ENCODE measurements at places on chromosomes 5 and 9.

DNA sequence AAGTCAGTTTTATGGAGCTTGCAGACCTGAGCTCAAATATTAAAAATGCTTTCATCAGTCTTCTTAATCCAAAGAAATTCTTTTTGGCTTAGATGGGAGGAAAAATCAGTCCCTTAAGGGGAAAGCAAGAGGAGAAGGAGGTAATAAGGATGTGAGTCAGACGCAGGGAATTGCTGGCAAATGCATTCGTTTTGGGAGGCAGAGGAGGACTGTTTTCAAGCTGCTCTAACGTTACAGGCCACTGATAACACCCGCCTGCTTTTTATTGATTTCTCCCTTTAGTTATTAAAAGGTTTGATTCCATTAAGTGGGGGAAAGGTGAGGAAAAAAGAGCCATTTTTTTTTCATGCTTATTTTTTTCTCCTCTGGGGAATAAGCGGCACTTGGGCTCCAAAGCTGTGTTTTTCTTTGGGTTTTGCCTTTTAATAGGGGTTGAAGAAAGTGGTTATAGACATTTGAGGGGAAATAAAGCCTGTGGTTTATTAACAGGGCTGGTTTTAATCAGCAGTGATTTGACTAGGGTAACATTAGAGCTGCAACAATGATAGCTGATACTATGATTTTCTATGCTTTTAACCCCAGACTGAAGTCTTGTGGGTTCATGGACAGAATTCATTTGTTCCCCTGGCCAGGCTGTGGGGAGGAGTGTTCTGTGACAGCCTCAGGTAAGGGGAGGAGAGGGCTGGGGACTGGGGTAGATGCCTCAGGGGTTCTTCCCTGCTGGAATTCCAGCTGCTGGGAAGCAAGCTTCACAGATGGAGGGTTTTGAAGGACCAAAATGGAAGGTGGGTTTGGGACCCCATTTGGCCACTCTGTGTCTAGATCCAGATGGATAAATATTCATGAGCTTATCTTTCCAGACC lies 225.2 kb downstream of the GAS1 start:
- H3K36me3 ChIP-seq = no peaks in the 10 kb centered on the region
- H3K4me1 ChIP-seq = no peaks in the 10 kb centered on the region
- no peak overlapping the region for H3K4me3 ChIP-seq
- no peaks in the 10 kb centered on the region for H3K27me3 ChIP-seq

- H3K27me3 ChIP-seq = no peaks in the 10 kb centered on the region
- DNase-seq = no peak
- H3K4me1 ChIP-seq = peaks cover 40% of the 10 kb centered on the region
- H3K4me3 ChIP-seq = no peak overlapping the region
- H3K36me3 ChIP-seq = no peaks in the 10 kb centered on the region
Measured at GRCh38 chr5:141715346-141715905, 33.4 kb upstream of the ARAP3 start.

DNA sequence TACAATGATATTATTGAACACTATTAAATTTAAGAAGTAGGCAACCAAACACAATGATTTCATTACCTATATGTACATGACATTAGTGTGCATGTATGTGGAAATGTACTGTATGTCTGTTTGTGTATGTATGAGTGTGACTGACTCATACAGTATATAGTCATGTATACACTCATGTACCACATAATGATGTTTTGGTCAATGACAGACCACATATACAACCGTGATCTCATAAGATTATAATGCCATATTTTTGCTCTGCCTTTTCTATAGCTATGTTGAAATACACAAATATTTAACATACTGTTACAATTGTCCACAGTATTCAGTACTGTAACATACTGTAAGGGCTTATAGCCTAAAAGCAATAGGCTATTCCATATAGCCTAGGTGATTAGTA lies 19.7 kb downstream of the SVEP1 start:
- H3K36me3 ChIP-seq = no peaks in the 10 kb centered on the region
- no peaks in the 10 kb centered on the region for H3K27me3 ChIP-seq
- DNase-seq = no peak
- no peak overlapping the region for H3K27ac ChIP-seq
- no peak overlapping the region for H3K4me3 ChIP-seq

GRCh38 chr9:15403155-15403554 lies 19.5 kb upstream of the SNAPC3 start:
- H3K27me3 ChIP-seq = no peaks in the 10 kb centered on the region
- H3K4me3 ChIP-seq = no peak overlapping the region
- no peaks in the 10 kb centered on the region for H3K4me1 ChIP-seq
- no peaks in the 10 kb centered on the region for H3K36me3 ChIP-seq
- H3K27ac ChIP-seq = no peak overlapping the region

DNA sequence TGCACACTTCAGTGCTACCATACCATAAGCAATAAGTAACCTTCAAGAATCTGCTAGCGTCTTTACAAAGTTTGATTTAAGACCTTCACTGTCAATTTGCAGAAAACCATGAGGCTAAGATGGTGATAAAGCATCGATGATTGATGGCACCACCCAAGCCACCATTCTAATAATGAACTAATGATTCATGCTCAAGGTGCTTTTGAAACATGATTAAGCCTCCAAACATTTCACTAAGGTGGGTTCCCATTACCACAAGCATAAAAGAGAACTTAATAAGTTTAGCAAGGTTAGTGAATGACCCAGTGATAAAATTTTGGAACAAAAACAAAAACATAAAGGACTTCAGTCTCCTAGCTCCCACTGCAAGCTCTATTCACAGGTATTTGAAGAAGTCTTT lies 214.7 kb downstream of the FBXL17 start:
- H3K4me1 ChIP-seq = no peaks in the 10 kb centered on the region
- no peaks in the 10 kb centered on the region for H3K27me3 ChIP-seq
